ENCODE measurements at places on chromosomes 3 and 15.

- no peak for DNase-seq
Observed at GRCh38 chr15:57421551-57421950, 45.2 kb downstream of the CGNL1 start.

DNA sequence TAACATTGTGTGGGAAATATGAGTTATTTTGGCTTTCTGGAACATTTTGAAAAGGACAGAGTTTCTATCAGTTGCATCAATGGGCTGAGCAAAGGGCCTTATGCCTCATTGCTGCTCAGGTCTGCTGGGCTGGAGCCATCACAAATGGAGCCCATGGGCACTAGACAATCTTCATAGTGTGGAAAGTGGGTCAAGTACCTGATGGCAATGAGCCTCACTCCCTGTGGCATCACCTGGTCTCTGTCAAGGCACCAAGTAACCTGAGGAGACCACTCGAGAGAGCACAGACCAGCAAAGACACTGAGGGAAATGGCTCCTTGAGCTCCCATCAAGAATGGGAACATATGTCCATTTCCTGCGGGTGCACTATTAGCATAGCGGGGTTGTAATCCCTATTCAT lies 96.7 kb upstream of the PPP2R3A start:
- DNase-seq = no peak

DNA sequence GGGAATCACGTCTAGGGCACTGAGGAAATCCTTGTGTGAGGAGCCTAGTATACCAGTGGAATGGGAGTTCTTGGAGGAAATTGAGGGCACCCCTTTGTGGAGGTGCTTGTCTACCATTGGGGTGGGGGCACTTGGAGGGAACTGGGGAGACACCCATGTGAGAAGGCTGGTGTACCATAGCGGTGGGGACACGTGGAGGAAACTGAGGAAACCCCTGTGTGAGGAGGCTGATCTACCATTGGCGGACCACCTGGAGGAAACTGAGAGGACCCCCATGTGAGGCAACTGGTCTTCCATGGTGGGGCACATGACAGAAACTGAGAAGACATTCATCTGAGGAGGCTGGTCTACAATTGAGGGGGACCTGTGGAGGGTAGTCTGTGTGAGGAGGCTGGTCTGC lies 164.5 kb downstream of the FBLN2 start:
- DNase-seq = no peak

DNA sequence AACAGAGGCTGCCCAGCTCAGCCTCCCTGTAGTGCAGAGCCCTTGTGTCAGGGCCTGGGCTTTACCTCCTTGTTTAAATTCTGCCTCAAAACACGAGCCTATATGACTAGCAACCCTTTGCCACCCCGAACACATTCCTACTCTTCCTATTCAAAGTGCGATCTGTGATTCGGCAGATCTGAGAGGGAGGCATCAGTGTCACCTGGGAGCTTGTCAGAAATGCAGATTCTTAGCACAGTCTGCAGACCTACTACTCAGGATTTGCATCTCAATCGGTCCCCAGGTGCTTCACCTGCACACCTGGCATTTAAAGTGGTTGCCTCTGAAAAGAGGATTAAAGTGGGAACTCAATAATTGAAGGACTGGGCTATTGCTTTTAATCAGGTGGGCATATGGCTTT lies 273.2 kb upstream of the TOPAZ1 start:
- no peak for DNase-seq

Measured in fibroblast of skin of left biceps (primary cell).